Activated CD8-positive, alpha-beta T cell treated with anti-CD3 and anti-CD28 coated beads, Interleukin-2, amount 10 ng/mL, durations not matched to agents 7 days and 5 days (primary cell): ENCODE measurements at places on chromosomes 1 and 21. TPM values are rescaled to one million over a fixed set of nuclear protein-coding genes. Genes with fewer than 3 reads are reported as not detected.

DNA sequence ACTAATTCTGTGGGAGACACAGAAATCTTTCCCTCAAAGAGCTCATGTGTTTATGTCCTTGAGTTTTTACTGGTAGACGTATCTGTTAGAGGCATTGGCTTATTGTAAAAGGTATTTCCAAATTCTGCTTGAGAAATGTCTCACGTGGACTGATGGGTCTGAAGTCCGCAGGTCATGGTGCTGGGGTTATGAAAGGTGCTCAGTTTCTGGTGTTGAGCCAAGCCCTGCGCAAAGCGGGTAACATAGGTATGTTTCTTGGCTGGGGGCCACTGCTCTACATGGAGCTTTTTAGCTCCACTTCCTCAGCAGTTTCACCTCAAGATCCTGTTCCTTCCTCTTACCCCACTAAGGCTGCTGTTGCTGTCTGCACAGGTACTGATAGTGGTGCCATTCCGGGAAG lies 10.8 kb downstream of the UTP25 start:
- DNase-seq = no peak

GRCh38 chr1:94394247-94394646 lies 23.9 kb upstream of the ABCD3 start:
- no peak for DNase-seq

DNA sequence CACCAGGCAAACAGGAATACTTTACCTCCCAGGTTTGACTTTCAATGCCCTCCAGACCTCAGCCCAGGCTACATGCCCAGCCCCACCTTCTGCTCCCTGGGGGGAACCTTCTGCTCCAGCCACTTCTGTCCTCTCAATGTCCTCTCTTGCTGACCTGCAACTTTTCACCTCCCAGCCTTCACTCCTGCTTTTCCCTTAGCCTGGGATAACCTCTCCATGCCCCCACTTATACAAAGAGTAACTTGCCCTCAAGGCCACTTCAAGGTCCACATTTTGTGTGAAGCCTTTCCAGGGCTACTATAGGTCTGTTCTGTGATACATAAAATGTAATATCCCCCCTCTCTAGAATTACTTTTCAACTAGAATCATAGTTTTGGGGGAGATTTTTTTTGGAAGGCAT lies 21.7 kb downstream of the SERTAD4 start:
- no peak for DNase-seq

- no peak for DNase-seq
Measured at GRCh38 chr1:156821801-156822200, 5.2 kb upstream of the SH2D2A start.

DNA sequence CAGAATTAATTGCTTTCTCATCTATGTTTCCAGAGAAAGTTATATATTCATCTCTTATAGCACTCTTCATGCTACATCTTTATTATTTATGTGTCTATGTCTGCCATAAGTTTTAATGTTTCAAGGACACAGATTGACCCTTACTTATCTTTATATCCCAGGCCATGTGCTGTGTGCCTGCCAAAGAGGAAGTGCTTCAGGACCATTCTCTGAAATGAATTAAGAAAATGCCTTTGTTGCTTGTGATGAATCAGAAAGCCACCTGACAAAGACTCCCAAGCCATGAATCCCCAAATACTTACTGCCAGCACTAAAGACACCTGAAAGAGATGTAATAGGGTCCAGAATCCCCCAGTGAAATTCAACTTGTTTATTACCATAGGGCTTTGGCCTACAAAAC lies 342.1 kb upstream of the C1orf87 start:
- DNase-seq = no peak

The YBEY gene
- total RNA-seq = 13.4 TPM

- DNase-seq = no peak
Measured at GRCh38 chr1:214513394-214513793, 38.0 kb downstream of the PTPN14 start.

DNA sequence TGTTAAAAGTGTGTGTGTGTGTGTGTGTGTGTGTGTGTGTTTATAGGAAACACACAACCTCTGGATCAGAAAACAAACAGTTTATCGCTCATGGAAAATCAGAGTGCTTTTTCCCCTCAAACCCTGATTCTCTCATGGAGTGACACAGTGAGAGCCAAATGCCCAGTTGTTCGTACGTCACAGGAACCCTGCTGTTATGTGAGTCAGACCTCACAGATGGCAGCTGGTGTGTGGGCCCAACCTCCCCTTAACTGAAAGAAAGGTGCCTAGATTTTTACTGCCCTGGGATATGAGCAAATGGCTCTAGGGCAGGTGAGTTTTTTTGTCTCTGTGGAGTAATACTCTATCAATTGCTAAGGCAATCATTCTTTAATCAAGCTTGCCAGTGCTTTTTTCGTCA lies 1788.1 kb downstream of the BRINP3 start:
- DNase-seq = no peak

GRCh38 chr1:228410015-228410414 lies 3.4 kb upstream of the TRIM11 start:
- DNase-seq = no peak

DNA sequence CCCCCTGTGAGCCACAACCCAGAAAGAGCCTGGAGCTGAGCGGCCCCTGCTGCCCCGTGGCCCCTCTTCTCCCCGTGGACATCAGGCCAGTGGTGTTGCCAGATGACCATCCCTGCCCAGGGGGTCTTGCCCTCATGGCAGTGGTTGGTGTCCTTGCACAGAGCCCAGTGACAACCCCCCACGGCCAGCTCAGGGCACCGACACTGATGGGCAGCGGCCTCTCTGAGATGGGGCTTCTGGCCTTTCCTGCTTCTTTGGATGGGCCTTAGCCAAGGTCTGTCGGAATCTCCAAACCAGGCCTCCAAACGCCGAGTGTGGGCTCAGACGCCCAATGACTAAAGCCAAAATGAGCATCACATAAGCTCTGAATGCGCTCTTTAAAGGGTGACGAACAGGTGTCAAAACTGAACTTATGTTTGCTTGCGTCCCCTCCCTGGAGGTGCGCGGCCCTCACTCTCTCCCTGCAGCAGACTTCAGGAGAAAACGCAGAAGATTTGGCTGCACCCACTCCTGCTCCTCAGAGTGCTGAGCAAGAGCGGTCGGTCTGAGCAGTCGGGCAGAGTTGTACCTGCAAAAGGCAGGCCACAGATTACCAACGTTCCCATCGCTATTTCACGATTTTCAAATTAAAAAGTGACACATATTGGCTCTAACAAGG lies 41.9 kb downstream of the UBE2G2 start:
- DNase-seq = no peak

DNA sequence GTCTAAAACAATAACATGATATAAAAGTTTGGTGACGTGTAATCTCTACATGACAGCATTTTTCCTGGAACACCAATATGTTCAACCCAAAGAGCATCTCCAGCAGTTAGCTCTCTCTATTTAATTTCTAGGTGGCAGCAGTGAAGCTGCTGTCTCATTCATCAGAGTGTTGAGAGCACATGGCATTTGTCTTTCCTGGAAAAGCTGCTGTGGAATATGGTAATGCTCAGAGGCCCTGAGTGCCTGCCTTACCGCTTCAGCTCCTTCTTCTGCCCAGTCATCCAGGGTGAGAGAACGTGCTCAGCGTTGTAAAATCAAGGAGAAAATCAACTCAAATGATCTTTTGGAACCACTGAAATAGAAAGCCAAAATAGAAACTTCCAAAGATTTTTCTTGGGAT lies 640.7 kb downstream of the ADGRL2 start:
- no peak for DNase-seq

DNA sequence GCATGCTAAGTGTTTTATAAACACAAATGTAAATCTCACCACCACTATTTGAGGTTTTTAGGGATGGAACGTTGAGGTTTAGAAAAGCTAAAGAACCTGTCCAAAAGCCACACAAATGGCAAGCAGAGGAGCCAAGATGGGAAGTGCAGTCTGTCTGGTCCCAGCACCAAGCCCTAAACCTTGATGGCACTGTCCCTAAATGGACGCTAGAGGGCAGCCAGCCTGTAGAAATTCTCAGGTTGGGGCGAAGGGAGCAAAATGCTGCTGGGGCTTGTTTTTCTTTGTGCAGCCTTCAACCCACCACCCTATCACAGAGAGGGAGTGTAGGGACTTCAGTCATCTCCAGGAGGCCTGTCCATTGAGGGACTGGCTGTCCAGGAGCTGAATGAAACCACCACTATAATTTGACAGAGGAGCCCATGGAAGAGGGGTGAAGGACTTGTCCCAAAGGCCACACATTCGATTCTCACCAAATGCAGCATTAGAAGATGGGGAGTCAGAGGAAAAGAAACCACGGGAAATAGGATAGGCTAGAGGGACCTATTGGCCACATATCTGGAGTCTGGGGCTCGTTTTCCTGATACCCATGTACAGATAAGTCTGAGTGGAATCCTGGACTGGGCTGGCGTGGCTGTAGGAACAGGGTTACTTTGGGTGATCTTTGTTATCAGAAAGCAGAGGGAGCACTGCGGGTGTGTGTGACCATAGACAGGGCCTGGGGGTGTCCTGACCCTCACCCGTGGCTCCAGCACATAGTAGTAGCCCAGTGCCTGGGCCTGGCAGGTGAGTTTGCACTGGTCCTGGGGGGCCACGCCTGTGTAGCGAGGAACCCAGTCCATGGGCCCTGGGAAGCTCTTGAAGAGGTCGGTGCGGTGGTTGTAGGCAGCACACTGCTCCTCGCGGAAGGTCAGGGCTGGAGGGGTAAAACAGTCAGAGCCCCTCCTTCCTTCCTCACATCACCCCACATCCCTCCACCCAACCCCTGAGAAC lies 6.1 kb downstream of the ADAMTS4 start:
- peak; percentile 82 for DNase-seq

GRCh38 chr1:55179177-55179835 lies 35.9 kb downstream of the USP24 start:
- DNase-seq = no peak

DNA sequence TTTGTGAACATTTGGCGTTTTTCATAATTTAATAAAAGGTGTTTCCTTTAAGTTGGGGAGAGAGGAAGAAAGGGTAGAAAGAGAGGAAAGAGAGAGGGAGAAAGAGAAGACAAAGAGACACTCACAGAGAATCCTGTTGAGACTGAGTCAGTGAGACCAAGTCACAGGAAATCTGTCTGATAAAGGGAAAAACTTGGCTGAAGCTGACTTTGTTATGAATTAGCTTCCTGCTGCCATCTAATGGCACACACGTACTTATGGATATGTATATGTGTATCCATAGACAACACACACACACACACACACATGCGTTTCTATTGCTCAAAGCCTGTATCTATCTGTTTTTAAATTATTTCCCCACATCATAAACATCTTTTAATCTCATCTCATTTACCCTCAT lies 42.5 kb upstream of the DISC1 start:
- DNase-seq = no peak

The ANKRD34A gene
- 2.4 TPM for total RNA-seq

DNA sequence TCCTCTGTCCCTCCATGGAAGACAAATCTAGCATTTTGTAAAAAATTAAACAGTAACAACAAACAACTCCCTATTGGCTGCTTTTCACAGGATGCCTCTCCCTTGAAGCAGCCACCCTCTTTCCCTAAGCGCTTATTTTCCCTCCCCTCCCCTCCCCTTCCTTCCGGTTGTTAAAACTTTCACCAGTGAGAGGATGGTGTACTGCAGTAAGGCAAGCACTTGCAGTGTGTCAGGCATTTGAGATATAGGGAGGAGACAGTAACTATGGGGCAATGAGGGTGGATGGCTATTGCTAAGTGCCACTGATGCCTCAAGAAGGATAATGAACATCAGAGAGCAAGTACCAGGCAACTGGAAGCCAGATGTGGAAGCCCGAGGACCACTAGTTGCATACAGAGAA lies 19.1 kb upstream of the KIAA1614 start:
- no peak for DNase-seq

- no peak for DNase-seq
Measured at GRCh38 chr1:241114699-241115233, 242.2 kb downstream of the RGS7 start.

The RNPC3 gene
- 22.2 TPM for total RNA-seq

GRCh38 chr1:23408797-23409290 lies 15.7 kb downstream of the TCEA3 start:
- DNase-seq = no peak

- DNase-seq = no peak
Measured at GRCh38 chr1:150072959-150073358, 5.4 kb downstream of the VPS45 start.

DNA sequence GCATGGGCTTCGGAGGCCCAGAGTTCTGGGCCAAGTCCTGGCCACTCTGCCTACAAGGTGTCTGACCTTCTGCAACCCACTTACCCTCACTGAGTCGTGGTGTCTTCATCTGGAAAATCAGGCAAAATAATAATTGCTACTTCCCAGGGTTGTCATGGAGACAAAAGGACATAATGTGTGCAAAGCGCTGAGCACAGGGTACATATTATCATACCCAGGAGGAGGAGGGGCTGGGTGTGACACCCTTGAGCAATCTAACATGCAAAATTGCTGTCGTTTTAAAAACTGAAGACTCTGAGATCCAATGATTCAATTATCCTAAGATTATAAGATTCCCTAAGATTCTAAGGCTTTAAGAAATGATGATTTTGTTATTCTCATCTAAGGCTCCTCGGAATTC lies 459.5 kb downstream of the PTPRU start:
- no peak for DNase-seq

The B3GALT5 gene
- total RNA-seq = not detected

DNA sequence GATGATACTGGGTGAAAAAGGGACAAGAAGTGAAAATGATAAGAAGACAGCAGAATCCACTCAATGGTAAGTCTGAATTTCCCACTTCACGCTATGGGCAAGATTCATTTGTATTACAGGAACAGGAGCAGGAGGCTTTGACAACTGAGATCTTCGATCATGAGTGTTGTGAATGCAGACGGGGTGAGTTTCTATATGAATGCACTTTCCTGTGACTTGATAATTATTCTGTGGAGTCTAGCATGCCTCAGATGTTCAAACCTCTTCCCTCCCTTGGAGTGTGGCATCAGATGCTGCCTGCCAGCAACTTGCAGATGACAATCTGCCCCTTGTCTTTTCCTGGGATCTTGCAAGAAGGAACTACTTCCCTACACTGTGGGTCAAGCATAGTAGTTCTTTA lies 225.4 kb downstream of the HLX start:
- no peak for DNase-seq

DNA sequence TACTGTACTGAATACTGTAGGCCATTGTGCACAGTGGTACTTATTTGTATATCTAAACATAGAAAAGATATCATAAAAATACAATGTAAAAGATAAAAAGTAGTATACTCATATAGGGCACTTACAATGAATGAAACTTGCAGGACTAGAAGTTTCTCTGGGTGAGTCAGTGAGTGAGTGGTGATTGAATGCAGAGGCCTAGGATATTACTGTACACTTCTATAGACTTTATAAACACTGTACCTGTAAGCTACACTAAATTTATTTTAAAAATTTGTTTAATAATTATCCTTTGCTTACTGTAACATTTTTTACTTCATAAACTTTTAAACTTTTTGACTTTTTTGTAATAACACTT lies 82.5 kb downstream of the FGGY start:
- no peak for DNase-seq

The ZNF678 gene
- total RNA-seq = 5.2 TPM

The TSTD1 gene
- total RNA-seq = 63.3 TPM
